ENCODE measurements at places on chromosomes 11 and 22. TPM values are rescaled to one million over a fixed set of nuclear protein-coding genes. Genes with fewer than 3 reads are reported as not detected.

ROBO3 gene
- total RNA-seq = 30.6 TPM

TCN2 gene
- total RNA-seq = 16.7 TPM

GRCh38 chr11:19027829-19028595, 32.5 kb downstream of the MRGPRX2 start:
- DNase-seq = no peak

WNT11 gene
- 4.1 TPM for total RNA-seq

All from prostate gland (tissue), 2 donors.